ENCODE measurements at places on chromosomes 16 and 17.

- no peak for DNase-seq
Measured at GRCh38 chr17:73179878-73180277, 13.0 kb upstream of the COG1 start.

DNA sequence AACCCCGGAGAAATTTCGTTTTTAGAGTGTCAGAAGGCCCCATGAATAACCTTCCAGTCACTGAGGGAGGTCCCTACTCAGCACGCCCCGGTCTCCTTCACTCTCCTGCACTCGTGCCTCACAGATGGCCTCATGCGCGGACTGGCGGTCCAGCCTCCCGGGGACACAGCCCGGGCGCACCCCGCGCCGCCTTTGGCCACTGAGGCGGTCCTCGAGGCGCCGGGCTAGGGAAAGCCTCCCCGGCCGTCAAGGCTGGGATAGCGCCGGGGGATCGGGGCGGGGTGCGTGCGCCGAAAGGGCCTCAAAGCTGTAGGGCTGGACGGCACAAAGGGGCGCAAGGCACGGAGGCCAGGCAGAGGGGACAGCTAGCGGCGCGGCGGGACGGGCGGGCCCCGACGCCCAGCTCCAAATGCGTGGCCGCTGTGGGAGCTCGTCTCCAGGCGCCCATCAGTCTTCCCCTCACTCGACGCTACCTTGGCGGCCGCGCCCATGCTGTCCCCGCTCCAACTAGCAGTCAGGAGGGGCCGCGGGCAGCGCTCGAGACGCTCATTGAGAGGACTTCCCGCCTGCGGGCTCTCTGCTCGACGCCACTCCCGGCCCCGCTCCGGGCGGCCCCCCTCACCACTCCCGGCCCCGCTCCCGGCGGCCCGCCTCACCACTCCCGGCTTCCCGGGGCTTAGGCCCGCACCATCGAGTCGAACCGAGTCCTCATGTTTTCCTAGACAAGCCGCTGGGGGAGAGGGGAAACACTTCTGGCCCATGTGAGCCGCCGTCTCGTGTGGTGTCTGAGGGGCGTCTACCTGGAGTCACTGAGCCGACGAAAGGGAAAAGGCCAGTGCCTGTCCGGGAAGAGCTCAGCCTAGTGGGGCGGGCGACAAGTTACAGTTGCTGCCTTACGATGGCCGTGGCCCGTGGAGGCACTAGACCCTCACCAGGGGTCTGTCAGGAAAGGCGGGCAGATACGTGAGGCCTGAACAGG, at the start of gene USP6:
USP6 (plus strand) TSS at position 360 of the 979 bp plus-strand sequence. CDS start 14,336 bp downstream, outside the sequence.
- no peak for DNase-seq

- DNase-seq, result no peak
Measured at GRCh38 chr16:89246383-89246902, 28.9 kb downstream of the ZNF778 start.

DNA sequence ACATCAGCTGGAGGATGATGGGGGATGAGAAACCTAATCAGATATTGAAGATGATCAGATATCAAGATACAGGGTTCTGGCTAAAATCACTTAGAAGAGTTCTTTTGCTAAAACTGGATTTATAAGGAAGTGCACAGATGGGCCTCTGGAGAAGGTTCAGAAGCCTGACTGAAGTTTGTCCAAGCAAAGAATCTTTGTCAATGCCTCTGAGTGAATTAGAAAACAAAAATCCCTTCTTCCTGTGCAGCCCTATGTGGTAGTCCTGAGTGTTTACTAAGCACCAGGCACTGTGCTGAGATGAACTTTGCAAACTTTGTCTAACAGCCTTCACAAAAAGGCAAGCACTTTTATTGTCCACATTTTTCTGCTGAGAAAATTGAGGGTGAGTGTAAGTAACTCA, 11.4 kb upstream of the CENPV start:
- no peak for DNase-seq

- DNase-seq, result no peak
Measured at GRCh38 chr16:72841506-72841905, 206.4 kb downstream of the ZFHX3 start.

- peak; percentile 77 for DNase-seq
Measured at GRCh38 chr17:36092230-36092629, 2.3 kb upstream of the CCL3 start.

GRCh38 chr17:6508016-6508415, 48.3 kb downstream of the PITPNM3 start:
- DNase-seq, result no peak

- no peak for DNase-seq
Measured at GRCh38 chr17:48644910-48645557, 18.9 kb upstream of the HOXB9 start.

DNA sequence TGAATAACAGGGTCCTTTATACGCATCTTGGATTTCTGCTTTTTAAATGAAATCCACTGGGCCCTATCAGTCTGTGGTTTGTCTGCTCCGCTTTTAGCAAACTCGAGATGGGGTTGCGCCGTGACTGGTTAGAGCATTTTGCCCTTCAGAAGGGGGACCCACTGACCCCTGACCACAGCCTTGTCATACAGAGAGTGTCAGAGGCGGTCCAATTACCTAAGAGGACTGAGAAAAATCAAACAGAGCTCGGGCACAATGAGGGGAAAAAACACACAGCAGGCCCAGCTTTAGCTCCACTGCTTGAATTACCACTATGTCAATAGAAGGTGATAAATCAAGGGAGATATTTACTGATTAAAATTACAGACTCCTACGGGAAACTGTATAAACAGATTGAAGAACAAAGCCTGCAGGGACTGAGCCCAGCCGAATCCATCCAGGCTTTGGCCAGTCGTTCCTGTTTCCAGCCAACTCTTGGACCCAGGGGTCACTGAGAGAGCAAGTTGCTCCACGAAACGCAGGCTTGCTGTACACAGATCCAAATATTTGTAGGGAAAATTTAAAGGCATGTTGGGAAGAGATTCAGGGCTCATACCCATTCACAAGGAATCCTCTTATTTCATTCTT, 131.9 kb upstream of the ZFHX3 start:
- no peak for DNase-seq

DNA sequence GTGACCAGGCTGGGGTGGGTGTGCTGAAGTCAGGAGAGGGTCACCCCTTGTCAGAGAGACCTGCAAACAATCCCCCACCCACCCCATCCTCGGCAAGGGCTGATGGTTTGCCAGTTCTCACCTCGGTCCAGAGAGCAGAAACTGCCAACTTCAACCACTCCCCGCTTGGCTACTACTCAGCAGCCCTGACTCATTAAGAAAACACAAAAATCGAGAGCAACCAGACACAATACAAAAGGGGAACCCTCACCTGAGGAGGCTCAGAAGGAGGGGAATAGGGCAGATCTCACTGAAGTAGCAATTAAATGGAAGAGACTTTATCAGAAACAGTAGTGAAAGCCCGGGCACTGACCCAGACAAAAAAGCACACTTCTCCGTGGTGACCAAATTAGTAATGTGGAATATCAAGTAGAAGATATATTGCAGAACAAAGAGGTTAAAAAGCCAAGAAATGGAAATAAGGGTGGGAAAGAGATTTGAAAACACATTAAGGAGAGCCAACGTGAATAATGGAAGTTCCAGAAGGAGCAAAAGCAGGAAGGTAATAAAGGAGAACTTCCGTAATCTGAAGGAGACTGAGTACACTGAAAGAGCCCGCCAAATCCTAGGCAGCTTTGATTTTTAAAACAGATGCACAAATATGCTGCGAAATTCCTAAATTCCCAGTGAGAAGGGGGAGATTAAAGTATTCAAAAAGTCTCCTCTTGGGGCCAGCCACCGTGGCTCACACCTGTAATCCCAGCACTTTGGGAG, 23.6 kb downstream of the CENPV start:
- no peak for DNase-seq

DNA sequence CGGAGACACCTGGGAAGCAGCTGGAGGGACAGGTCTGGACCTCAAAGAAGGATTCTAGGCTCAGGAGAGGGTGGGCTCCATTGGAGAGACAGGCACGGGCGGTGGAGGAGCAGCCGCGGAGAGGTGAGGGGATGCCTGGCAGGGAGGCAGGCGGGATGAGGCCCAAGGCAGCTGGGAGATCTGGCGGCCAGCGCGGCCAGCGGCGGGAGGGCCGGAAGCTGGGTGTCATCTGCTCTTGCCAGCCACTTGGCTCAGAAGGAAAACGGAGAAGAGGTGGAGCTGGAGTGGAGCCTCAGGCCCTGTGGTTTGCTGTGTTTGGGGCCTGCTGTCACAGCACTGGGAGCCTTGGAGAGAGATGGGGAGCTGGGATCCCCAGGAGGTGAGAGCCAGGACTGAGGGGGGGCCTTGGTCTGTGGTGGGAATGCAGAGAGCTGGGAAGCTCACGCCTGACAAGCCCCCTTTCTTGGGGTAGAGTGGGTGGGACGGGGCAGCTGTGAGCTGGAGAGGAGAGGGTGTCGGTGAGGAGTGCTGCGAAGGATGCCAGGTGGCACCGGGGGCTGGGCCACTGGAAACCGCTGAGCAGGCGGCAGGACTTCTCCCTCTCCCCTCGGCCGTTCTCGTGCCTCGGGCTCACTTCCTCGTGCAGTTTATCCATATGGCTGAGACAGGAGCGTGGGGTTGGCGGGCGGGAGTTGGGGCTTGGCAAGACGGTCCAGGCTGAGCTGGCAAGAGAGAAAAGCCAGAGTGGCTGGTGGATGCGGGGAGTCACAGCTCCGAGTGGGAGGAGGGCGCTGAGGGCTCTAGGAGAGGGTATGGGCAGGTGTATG, 8.0 kb downstream of the TBC1D24 start:
- DNase-seq, result no peak

DNA sequence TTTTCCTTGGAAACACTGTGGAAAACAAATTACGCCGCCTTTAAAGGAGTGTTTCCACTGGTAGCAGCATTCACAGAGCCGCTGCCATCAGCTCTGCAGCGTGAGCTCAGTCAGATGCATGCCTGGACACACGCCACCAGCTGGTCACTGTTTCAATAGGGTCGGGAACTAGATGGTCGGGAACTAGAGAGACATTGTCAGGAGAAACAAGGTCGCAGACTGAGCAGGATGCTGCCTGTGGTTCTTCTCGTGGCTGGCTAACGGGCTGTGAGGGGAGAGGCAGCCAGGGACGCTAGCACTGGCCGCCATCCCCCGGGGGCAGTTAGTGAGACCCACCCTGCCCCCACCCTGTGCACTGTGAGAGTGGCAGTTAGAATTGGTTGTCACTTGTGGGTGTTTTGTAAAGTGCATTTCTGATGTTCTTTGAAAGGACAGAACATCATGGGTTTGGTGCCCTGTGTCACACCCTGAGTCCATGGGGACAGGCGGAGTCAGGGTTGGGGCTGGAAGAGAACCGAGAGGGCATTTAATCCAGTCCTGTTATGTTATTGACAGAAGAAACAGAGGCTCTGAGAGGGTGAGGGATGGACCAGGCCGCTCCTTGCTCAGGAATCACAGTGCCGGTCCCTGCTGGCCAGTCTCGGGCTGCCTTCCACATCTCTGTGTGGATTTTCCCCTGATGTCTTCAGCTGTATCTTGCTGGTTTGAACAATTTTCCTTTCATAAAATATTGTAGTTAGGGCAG, 86.3 kb downstream of the SPECC1 start:
- no peak for DNase-seq

GRCh38 chr16:5870886-5871691, 773.5 kb upstream of the EEF2KMT start:
- DNase-seq, result no peak

DNA sequence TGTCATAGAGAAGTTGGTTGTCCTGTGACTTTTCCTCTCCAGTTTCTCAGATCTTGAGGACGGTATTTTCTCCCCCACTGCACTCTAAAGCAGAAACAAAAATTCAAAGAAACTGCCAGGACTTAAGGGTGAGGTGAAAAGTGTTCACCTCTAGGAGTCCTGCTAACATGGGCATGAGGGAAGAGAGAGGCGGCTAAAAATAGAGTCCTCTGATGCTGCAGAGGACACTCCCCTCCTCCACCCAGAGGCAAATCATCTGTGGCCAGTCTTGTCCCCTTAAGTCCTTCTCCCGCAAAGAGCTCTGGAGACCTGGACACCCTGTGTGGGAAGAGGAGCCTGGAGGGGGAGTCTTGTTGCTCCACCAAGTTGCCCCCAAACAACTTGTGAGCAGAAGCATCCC, 4.7 kb upstream of the DDX19A start:
- DNase-seq, result no peak

GRCh38 chr16:67302076-67302475, 22.7 kb downstream of the PLEKHG4 start:
- no peak for DNase-seq

GRCh38 chr17:55177159-55177854, 87.5 kb upstream of the HLF start:
- DNase-seq, result no peak

GRCh38 chr17:65182233-65182632, 45.1 kb downstream of the RGS9 start:
- DNase-seq, result no peak

GRCh38 chr17:21689604-21690003, 2.7 kb upstream of the KCNJ18 start:
- DNase-seq, result no peak

GRCh38 chr17:51638971-51639370, 378.6 kb downstream of the UTP18 start:
- no peak for DNase-seq

- no peak for DNase-seq
Measured at GRCh38 chr17:11999696-12000095, 2.4 kb upstream of the ZNF18 start.

DNA sequence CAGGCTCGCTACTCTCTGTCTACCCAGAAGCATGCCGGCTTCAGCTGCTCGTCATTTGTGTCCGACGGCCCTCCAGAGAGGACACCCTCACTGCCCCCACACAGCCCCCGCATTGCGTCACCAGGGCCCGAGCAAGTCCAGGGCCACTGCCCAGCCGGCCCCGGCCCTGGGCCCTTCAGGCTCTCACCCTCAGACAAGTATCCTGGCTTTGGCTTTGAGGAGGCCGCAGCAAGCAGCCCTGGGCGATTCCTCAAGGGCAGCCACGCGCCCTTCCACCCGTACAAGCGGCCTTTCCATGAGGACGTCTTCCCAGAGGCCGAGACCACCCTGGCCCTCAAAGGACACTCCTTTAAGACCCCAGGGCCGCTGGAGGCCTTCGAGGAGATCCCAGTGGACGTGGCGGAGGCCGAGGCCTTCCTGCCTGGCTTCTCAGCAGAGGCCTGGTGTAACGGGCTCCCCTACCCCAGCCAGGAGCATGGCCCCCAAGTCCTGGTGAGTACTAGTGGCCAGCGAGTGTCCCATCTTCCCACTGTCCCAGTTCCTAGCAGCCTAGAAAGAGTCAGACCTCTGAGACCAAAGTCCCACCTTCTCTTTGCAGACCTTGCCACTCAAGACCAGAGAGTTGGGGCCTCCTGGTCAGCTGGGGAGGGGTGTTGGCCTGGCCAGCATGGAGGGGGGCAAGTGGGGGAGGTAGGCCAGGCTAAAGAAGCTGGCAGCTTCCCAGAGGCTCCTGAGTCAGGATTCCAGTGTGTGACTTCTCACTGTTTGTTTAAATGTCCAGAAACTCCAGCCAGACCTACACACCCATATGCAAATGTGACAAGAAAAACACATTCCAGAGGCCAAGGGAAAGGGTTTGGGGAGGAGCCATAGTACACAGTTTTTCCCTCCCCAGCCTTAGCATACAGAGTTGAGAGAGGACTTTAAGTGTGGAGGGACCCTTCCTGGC, 18.6 kb downstream of the FOXN1 start:
- no peak for DNase-seq

All from activated CD8-positive, alpha-beta T cell treated with anti-CD3 and anti-CD28 coated beads for 36 hours (primary cell).